ENCODE measurements at places on chromosomes 3 and 15.

GRCh38 chr15:64100958-64101357 is 5.2 kb downstream of the SNX1 start:
- DNase-seq: no peak

DNA sequence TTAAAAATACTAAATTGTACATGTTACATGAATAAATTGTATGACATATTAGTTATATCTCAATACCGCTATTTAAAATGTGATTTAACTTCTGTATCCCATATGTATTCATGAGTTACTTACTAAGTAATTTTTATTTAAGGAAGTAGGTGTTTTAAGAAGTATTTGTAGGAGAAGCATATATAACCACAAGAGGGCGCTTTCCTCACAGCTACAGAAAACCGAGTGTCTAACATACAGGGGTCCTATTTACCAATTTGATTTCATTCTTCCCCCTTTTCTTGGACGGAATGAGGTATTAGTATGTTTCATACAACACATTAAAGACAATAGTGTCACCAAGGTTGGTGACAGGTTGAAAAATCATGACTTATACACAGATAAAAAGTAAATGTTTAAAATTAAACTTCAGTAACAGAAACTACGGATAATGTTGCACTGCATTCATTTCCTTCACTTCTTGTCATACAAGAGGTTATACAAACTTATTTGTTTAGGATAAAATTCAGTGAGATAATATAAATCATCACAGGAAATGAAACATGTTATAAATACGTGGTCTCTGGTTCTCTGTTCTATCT is 253.6 kb downstream of the MAGI1 start:
- peak; percentile 42 for DNase-seq

- DNase-seq: no peak
Observed at GRCh38 chr3:40877631-40878463, 321.5 kb upstream of the CTNNB1 start.

DNA sequence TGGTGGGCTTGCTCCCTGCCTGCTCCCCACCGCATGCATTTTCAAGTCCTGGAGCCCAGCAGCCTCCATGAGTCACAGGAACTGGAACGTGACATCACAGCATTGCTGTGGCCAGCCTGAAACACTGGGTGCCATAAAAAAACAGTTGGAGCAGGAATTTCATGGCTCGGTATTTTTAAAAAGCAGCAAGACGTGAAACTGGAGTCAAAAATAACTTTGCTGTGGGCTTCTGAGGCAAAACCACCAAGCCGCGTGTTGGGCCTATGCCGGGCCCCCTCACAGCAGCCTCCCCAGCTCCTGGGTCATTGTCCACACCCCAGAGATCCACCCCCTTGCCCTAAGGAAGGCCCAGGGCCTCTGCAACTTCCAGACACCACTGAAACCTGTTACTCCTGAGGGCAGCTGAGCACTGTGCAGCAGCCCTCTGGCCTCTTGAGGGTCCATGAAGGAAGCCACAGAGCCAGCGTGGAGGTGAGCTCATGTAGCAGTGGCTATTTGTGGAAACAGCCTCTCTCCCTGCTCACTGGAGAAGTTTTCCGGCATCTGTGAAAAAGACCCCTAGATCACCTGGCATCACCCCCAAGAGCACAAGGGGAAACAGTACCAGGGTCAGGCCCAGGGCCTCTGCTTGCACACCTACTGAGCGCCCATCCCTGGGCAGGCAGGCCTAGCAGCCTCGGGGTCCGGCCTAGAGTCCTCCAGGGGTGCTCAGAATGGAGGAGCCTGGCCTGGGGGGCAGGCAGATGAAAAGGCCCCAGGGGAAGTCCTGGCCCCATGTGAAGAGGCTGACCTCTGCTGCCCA is 34.0 kb upstream of the DUSP7 start:
- DNase-seq: no peak

- DNase-seq: no peak
Observed at GRCh38 chr3:18282507-18282906, 142.6 kb downstream of the SATB1 start.

All from NCI-H2227 treated with DMSO at 0.1 percent for 48 hours (cell line).